B cell (primary cell): ENCODE measurements at places on chromosomes 16 and 17. TPM values are rescaled to one million over a fixed set of nuclear protein-coding genes. Genes with fewer than 3 reads are reported as not detected.
A peak's percentile ranks its signal among the peaks of the same experiment; 100 is the strongest.

PIMREG gene
- not detected in 2 replicates for total RNA-seq

KRT36 gene
- not detected in 2 replicates for total RNA-seq

- no peak for DNase-seq
These were observed 1.7 kb downstream of the TUBG2 start for GRCh38 chr17:42660692-42661345.

DNA sequence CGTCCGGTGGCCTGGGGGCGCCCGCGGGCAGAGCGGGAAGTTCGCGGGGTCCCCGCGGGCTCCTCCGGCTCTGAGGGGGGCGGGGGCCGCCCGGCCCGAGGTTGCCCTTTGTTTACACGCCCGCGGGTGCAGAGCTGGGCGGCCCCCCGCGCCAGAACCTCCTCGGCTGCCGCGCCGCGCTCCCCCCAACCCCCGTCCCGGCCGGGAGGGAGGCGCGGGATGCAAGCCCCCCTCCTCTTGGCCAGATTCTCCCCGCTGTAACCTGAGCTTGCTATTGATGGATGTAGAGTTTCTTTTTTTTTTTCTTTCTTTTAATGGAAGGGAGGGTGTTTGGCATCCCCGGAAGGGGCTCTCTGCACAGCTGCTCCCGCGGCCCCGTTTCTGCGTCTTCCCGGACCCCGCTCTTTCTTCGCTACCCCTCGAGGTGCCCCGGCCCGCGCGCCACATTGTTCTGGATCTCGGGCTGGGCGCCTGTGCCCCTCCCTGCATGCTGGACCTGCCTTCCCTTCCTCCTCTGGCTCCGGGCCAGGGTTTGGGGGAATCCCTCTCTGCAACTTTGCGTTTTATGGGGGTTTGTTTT lies 646 bp downstream of the CBX2 start:
- peak; percentile 49 for DNase-seq

GRCh38 chr16:82031116-82032084 lies 3.7 kb upstream of the HSD17B2 start:
- DNase-seq = no peak

DNA sequence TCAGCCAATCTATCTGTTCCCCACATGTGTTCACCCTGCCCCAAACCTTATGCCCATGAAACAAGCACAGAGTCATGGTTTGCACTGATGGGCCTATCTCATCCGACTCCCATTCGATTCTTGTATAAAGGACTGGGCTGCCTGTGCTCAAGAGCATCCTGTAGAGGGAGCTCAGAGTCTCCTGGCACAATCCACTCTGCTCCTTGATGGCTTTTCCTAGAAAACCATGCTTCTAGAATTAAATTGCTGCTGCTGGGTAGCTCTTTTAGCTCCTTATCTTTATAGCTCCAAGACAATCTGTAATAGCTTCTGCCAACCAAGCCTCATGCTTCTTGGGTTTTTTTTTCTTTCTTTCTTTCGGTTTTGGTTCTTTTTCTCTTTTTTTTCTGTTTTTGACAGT lies 9.7 kb downstream of the ZNF19 start:
- no peak for DNase-seq

GRCh38 chr16:66692341-66692740 lies 4.2 kb downstream of the CMTM4 start:
- DNase-seq = no peak

KCNH6 gene
- not detected in 2 replicates for total RNA-seq

- DNase-seq = no peak
These were observed 81.0 kb downstream of the MYH11 start for GRCh38 chr16:15775663-15776304.

GRCh38 chr16:19071811-19072777 lies 4.7 kb downstream of the COQ7 start:
- peak; percentile 65 for DNase-seq

HOXB3 gene
- total RNA-seq = 3.4 and 4.0 TPM in 2 replicates

- peak; percentile 75 for DNase-seq
These were observed 9.9 kb downstream of the TBX2 start for GRCh38 chr17:61409301-61410112.

GRCh38 chr17:77495575-77495974 lies 354.8 kb downstream of the SEC14L1 start:
- DNase-seq = no peak

DNA sequence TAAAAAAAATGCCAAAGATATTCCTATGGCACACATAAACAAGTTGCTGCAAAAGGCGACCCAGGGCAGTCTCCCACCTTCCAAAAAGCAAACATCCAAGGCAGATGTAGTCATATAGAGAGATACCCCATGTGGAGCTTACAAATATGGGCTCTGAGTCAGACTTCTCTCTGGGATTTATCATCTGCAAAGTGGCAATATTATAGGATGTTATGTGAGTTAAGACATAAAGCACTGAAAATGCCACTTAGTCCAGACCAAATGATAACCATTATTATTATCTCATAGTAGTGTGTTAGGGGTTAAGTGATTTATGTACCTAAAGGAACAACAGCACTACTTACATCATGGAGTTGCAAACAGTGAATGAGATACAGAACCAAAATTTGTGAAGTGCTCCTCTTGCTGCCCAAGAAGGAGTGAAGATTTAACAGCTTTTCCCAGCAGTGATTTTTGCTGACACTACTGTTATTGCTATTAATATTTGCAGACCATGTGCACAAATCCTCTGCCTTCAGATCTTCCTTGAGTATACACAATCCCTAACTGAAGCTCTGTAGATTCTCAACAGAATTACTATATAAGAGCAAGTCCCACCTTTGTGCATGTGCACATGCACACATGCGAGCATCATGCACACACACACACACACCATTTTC lies 560.0 kb upstream of the SALL1 start:
- DNase-seq = no peak

DNA sequence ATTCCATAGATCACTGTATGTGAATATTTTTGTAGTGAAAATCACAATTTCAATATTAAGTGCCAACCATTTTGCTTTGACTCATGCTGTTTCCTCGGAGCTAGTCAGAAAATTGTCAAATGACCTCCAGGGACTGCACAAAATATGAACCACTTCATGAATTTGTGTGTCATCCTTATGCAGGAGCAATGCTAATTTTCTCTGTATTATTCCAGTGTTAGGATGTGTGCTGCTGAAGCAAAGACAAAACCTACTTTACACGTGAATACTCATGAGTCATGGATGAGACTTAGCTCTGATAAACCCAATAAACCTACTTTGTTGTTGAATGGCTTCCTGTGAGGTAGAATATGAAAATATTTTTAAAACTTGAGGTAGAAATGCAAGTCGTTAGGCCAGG lies 65.2 kb downstream of the SHCBP1 start:
- no peak for DNase-seq

- peak; percentile 90 for DNase-seq
These were observed at the start of gene SNTB2 for GRCh38 chr16:69186642-69187445. SNTB2 (plus strand) TSS chr16:69187164; CDS start chr16:69187167, 3 bp downstream.

GRCh38 chr16:88569614-88569984 lies 604 bp upstream of the ZC3H18 start:
- DNase-seq = no peak

- DNase-seq = no peak
These were observed 19.8 kb downstream of the SPHK1 start for GRCh38 chr17:76404256-76404655.

DNA sequence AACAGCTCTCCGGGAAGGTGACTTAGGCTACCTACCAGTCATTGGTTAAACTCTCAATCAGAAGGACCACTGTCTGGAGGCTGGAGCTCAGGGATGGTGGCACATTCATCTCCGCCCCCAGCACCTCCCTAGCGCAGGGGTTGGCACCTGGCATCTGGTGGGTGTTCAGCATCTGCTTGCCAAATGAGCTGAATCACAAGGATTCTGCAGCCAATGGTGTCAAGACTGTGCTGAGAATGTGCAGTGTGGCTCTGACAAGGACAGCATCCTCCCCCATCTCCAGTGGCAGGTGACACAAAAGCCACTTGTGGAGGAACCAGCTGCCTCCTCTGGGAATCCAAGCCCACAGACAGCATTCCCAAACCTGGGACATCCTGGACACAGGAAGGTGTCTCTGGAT lies 35.2 kb downstream of the PLXDC1 start:
- no peak for DNase-seq

GRCh38 chr17:66399441-66399840 lies 97.0 kb downstream of the PRKCA start:
- no peak for DNase-seq

GRCh38 chr16:24367186-24367710 lies 111.1 kb downstream of the CACNG3 start:
- DNase-seq = no peak

- no peak for DNase-seq
These were observed 69.5 kb upstream of the PIRT start for GRCh38 chr17:10907370-10907769.

GRCh38 chr16:50462793-50463507 lies 85.2 kb upstream of the NKD1 start:
- no peak for DNase-seq

GRCh38 chr17:78314683-78315354 lies 45.1 kb downstream of the SOCS3 start:
- DNase-seq = no peak

GRCh38 chr17:28956112-28956511 lies 4.8 kb upstream of the PHF12 start:
- no peak for DNase-seq

- no peak for DNase-seq
These were observed 15.6 kb upstream of the SLC13A2 start for GRCh38 chr17:28457890-28458289.

DNA sequence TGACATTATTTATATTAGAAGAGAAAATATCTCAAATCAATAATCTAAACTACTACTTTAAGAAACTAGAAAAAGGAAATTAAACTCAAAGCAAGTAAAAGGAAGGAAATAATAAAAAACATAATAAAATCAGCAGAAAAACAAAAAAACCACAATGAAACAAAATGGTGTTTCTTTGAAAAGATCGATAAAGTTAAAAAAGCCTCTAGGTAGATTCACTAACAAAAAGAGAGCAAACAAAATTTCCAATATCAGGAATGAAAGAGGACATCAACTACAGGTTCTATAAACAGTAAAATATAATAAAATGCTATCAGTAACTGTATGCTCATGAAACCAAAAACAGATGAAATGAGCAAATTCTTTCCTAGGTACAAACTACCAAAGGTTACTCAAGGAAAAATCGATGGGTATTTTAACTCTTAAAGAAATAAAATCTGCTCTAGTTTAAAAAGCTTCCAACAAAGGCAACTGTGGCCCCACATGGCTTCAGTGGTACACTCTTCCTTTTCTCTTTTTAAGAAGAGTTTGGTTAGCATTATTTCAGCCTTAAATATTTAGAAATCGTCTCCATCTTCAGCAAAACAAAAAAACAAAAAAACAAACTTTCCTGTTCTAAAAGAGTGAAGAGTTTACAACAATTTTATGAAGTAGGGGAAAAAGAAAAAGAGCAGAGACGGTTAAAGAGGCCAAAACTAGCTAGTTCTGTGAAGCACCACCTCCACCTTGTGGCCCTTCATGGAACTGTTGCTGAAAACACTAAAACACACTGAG lies 102.2 kb downstream of the TRIM37 start:
- peak; percentile 81 for DNase-seq

DNA sequence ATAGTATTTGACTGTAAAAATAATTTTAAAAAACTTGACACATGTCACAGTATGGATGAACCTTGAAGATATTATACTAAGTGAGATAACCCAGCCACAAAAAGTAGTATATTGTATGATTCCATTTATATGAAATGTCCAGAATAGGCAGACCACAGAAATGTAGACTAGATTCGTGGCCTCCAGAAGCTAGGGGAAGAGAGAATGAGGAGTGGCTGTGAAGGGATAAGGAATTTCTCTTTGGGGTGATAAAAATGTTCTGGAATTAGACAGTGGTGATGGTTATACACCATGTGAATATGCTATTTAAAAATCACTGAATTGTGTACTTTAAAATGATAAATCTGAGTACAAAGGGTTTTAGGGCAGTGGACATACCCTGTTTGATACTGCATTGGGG lies 253.1 kb upstream of the DYNLRB2 start:
- DNase-seq = no peak

DNA sequence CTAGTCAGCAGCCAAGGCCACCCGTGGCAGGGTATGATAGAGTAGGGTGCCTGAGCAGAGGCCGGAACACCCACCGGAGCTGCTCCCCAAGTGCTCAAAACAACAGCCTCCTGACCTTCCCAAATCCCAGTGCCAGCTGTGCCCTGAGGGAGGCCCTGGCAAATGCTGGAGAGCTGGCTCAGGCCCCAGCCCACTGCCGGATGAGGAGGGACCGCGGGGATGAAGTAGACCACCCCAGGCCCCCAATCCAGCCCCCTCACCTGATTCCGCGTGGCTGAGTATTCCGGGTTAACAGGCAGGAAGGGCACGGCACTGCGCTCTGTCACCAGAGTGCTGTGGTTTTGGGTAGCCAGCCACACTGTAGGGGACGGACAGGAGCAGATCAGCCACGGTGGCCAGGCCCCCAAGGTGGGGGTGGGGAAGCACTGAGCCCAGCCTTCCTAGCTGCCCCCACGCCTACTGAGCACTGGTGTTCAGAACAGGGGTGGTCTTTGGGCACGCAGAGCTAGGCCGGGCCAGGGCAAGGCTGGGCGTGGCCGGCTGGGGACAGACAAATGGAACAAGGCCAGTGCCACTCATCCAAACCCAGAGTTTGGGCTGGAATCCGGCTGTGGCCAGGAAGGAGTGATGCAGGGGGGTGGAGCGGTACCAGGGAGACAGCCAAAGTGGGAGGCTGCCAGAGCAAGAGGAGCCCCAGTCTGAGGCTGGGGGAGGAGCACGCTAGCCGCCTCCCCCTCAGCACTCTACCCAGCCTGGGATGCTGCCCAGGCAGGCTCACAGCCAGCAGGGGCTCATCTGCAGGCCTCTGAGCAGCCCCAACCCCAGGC lies 9.1 kb downstream of the TP53I13 start:
- no peak for DNase-seq

GRCh38 chr17:59292174-59292523 lies 39.3 kb upstream of the YPEL2 start:
- no peak for DNase-seq

KRT222 gene
- total RNA-seq = not detected in 2 replicates

DNA sequence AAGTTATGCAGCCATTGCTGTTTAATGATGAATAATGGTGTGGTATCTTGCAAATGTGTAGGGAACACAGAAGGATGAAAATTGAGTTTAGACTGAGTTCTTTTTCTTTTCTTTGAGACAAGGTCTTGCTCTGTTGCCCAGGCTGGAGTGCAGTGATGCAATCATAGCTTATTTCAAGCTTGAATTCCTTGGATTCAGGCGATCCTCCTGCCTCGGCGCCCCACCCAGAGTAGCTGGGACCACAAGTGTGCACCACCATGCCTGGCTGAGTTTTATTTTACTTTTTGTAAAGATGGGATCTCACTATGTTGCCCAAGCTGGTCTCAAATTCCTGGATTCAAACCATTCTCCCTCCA lies 74.6 kb upstream of the TBC1D3K start:
- DNase-seq = no peak

PCGF2 gene
- not detected in 2 replicates for total RNA-seq

DNA sequence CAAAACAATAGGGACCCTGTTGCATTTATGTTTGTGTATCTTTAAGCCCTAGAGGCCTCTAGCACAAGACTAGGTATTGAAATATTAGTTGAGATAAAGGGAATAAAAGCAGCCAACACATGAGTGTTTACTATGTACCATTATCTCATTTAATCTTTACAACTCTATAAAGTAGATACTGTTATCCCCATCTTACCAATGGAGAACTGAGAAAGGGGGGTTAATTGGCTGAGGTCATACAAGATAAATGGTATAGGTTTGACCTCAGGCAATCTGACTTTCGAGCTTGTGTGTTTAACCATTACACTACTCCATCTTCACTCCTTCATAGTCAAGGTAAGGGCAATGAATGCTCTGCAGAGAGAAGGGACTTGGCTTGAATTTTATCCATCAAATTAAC lies 26.3 kb upstream of the STAC2 start:
- no peak for DNase-seq

EMC6 gene
- 23.4 and 26.6 TPM in 2 replicates for total RNA-seq
